ENCODE measurements at places on chromosomes 4 and X. TPM values are rescaled to one million over a fixed set of nuclear protein-coding genes. Genes with fewer than 3 reads are reported as not detected.
A peak's percentile ranks its signal among the peaks of the same experiment; 100 is the strongest.

The PNPLA4 gene
- 23.4 TPM for total RNA-seq

The SYN1 gene
- not detected for total RNA-seq

The SLC9B2 gene
- 29.8 TPM for total RNA-seq

The TRPC5OS gene
- total RNA-seq: not detected

The SLC9B1 gene
- total RNA-seq: 0.12 TPM

The ARMCX6 gene
- total RNA-seq: 52.8 TPM

The MTTP gene
- total RNA-seq: 0.05 TPM

The SHOX gene
- not detected for total RNA-seq

The CNKSR2 gene
- 14.9 TPM for total RNA-seq

The TCP11X2 gene
- not detected for total RNA-seq

The NPY5R gene
- total RNA-seq: not detected

The TRAM1L1 gene
- 4.2 TPM for total RNA-seq

The PNMA6A gene
- total RNA-seq: 2.9 TPM

DNA sequence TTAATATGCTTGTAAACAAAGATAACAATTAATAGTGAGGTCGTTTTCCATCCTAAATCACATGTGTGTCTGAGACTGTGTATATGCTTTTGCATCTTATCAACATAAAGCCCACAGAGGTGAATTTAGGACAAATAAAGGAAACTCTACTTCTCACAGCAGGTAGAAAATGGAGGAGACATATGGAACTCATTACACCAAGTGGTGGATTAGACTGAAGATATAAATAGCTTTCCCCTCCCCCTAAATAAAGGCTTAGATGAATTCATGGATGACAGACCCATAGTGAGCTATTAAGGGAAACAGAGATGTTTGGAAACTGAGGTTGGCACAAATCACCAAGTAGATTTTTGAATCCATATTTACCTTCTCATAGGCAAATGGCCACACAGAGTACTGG is 79.7 kb downstream of the GRIA3 start:
- DNase-seq: no peak

- DNase-seq: no peak
These were observed 191.2 kb downstream of the FRMPD4 start for GRCh38 chrX:12329476-12329875.

DNA sequence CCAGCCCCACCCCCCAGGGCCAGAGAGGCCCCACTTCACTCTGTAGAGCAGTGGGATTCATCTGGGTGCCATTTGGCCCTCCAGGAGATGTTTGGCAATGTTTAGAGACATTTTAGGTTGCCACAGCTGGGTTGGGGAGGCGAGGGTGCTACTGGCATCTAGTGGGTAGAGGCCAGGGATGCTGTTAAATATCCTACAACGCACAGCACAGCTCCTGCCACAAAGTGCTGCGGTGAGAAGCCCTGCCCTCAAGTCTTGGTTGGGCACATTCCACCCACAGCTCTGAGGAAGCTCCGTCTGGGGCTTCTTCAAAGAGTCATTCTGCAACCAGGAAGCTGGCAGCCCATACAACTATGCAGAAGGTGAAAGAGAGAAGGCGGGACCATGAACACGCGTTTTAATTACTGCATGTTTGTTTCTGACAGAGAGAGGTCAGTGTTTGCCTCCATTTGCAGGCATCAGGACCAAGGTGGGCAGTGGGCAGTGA is 48.1 kb upstream of the FAM9C start:
- DNase-seq: no peak

DNA sequence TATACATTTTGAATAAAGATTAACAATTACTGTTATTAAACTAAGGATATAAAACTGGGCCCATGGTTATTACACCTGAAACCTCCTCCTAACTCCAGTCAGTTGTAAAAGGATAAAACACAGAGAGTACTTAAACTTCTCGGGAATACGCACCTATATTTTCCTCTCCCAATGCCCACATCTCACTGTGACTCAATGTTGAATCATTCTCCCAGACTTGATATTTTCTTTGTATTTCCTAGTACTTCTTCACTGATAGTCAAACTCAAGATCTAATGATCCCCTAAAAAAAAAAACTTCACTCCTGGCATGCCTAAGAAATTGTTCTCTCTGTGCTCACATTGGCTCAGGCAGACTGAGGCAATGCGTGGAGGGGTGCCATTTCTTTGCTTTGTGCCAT is 212.5 kb upstream of the DKK2 start:
- no peak for DNase-seq

GRCh38 chr4:5133201-5133600 is 81.9 kb downstream of the STK32B start:
- DNase-seq: no peak

GRCh38 chrX:40936827-40937226 is 148.4 kb upstream of the USP9X start:
- DNase-seq: no peak

GRCh38 chr4:142203505-142203904 is 567.1 kb downstream of the IL15 start:
- DNase-seq: no peak

DNA sequence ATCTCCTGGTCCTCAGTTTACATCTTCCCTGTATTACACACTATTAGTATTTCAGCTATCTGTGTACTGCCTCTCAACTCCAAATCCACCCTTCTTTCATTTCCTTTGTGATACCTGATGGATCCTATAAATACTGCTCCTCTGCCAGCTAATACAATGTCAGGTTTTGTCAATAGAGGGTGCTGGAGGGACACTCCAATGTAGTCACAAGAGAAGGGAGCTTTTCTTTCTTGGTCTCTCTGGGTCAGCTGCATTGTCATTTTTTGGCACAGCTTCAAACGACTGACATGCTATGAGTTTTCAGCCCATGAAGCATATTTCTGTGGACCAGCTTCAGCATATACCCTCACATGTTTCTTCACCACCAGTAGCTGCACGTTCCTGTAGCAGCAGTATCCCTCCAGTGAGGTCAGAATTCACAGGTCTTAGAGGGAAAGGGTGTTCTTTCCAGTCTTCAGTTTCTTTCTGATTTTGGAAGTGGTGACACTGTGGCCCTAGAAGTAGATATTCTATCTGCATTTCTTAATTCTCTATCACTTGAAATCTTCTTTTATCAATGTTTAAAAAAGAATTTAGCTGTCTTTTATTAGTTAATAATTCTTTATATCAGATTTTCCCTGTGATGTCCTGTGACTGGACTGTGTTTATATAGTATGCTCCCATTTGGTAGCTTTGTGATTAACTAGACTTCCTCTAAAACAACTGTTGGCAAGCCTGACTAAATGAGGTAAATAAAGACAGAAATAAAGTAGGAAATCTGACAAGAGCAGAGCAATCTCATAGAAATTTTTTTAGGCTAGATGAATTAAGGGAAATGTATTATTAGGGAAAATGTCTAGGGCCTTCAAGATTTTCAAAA is 60.6 kb downstream of the GABRA2 start:
- peak; percentile 12 for DNase-seq

- DNase-seq: no peak
These were observed 10.0 kb downstream of the FAM184B start for GRCh38 chr4:17771284-17771908.

DNA sequence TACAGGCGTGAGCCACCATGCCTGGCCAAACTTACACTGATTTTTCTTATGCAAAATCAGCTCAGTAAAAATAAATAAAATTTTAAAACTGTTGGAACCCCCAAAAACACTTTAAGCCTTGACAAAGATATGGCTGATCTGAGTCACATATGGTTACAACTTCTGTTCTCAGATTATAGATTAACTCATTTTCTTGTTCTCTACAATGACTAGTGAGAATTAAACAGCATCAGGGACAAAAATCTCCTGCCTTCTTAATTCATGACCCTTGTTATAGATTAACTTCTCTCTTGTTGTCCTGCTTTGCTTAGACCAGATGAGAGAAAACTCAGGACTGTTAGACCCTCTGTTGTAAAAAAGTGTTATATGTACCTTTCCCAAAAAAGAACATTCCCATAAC is 24.2 kb upstream of the EXOC1L start:
- no peak for DNase-seq

DNA sequence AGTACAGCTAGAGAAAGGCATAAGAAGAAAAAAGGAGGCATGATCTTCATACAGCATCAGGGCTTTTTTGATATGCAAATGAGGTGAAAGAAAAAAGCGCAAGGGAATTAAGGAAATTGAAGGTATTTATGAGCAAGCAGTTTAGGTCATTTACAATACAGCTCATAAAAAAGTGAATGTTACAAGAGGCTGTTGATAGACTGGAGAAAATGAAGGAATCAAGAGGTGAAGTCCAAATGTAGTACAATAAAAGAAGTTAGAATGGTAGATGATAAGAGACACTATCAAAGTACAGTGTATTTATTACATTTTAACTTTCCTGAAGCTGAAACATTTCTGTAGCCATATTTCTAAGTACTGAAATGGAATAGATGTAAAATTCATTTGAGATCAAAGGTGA is 1349.5 kb downstream of the ADGRL3 start:
- DNase-seq: no peak

GRCh38 chrX:21781525-21781924 is 23.6 kb upstream of the SMPX start:
- no peak for DNase-seq

DNA sequence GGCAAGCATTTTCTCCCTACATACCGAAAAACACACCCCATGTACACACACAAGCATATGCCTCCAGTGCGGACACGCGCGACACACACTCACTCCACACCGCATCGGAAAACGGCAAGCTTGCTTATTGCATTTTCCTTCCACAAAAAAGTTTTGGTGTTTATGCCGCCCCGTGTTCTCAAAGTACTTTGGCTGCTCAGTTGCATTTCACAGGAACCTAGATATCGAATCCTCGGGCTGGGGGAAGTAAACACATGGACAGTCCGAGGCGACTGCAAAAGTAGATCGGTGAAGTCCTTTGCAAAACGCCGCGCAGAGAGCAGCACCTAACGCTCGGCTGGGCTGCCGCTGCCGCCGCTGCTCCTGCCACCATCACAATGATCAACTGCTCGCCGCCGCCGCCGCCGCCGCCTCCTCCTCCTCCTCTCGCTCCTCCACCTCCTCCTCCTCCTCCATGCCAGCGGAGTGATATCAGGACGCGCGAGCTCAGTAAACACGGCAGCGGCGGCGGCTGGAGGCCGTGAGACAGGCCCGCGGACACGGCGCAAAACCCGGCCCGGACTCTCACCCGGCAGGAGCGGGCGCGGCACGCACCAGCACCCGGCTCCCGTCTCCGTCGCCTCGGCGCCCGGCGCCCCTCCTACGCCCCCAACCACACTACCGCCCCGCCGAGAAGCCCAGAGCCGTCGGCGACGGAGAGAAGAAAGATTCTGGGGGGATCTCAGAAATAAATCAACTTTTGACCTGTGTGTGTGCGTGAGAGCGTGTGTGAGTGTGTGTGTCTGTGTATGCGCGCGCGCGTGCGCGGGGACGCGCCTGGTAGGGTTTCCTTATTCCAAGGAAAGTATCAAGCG is at the start of gene MAML3:
MAML3 (minus strand) TSS at position 467 of the 854 bp plus-strand sequence. CDS start 857 bp downstream, outside the sequence.
- peak; percentile 89 for DNase-seq

- no peak for DNase-seq
These were observed 91.7 kb downstream of the FHDC1 start for GRCh38 chr4:153027866-153028265.

DNA sequence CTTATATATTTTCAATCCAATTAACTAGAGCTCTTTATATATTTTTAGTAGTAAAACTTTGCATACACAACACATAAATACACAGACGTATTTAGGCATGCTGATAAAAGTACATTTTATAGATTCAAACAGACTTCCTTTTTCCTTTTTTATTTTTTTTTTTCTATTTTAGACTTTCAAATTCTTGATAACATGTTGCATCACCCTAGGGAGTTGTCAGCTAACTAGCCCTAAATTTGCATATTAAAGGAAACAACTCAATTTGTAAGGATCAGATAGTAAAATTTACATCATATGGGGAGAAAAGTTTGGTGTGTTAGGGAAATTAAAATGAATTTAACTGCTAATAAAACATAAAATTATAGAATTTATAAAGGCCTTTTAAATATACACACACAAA is 47.4 kb upstream of the APOOL start:
- DNase-seq: no peak

DNA sequence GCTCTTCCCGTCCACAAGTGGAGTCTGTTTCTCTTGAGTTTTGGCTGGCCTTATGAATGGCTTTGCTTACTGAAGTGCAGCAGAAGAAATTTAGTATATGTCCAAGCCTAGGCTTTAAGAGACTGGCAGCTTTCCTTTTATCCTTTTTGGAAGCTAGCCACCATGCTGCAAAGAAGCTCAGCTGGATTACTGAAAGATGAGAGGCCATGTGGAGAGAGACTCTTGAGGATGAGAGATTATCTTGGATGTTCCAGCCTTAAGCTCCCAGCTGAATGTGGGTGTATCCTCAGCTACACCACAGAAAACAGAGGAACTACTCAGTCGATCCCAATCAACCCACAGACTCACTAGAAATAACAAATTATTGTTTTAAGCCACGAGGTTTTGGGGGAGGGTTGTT is 12.5 kb downstream of the CCNG2 start:
- no peak for DNase-seq

DNA sequence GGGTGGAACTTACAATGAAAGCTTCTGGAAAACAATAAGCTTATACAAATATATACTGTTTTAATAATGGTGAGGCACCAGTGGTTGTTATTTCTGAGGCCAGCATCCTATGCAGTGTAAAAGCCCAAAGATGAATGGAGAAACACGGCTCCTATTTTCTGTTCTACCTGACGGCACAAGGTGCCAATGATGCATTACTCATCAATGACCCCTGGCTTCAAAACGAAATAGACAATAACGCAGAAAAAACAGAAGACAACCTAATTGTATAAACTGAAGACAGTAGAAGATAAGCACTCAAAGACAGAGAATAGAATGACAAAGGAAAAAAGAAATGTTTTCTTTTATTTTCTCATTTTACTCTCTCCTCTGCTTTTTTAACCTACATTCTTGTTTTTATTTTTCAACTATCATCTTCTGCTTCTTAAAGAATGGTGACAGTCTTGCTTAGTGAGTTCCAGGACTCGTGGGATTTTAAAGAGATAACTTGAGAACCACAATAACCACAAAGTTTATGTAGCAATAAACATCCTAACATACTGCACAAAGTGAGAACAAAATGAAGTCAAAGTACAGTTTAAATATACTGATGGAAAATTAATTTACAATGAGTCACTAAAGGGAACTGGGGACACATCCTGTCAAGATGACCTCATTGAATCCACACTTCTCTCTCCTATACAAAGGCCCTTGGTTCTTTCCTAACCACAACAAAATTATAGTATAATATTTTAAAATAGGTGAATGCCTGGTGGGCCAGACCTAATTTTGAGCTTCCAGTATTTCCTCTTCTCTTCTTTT is 169.8 kb downstream of the BTC start:
- DNase-seq: peak; percentile 66
